ENCODE measurements at places on chromosomes 3 and 15.

DNA sequence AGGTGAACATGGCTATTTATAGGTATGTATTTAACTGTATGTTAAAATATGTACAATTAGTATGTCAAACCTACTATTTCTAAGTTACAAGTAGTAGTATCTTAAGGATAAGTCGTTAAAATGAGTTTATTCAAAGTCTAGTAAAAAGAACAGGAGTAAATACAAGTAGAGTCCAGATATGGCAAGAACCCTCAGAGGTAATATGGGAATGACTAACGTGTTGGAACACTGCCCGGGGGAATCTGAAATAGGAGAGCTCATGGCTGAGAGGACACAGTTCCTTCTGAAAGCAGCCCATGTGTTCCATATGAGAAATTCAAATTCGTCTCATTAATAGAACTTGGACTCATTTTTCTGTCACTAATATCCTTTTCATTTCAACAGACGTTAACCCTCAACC lies 158.8 kb downstream of the CLSTN2 start:
- no peak for DNase-seq

GRCh38 chr3:18667552-18667951 lies 242.4 kb upstream of the SATB1 start:
- DNase-seq = no peak

GRCh38 chr15:70259640-70260508 lies 162.2 kb upstream of the TLE3 start:
- no peak for DNase-seq

DNA sequence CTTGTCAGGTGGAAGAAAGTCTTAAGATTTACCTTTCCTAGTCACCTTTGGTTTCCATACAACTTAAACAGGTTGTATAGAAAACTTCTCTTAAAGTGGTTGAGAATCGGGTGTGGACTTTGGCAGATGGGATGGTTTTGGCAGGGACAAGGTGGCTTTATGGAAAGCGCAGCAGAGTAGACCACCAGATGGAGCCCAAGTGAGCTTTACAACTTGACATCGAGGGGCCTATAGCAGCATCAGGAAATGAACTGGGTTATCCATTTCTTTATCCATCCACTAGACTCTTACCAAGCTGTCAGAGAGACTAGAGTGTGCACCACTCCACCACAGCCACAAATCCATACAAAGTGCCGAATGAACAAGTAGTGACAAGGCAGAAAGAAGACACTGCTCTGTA lies 85.3 kb upstream of the MBNL1 start:
- peak; percentile 37 for DNase-seq

- DNase-seq = no peak
Observed at GRCh38 chr15:78147566-78147965, 1.6 kb upstream of the IDH3A start.

DNA sequence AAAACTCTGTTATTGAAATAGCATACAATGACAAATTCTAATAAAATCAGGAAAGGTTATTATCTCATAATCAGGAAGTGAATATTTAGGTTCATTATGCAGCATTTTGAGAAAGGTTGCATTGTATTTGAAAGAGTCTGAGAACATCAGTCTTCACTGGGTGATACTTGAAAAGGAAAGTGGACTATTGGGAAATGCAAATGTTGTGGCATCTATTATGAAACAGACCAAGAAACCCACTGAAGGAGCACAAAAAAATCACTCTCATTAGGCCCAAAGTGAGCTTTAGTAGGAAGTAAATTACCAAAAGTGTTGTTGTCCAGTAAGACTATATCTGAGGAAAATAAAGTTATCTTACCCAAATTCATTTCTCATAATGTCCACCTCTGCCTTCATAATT lies 90.8 kb downstream of the ZPLD1 start:
- DNase-seq = no peak

GRCh38 chr3:98553021-98553563 lies 21.3 kb downstream of the GPR15 start:
- no peak for DNase-seq

DNA sequence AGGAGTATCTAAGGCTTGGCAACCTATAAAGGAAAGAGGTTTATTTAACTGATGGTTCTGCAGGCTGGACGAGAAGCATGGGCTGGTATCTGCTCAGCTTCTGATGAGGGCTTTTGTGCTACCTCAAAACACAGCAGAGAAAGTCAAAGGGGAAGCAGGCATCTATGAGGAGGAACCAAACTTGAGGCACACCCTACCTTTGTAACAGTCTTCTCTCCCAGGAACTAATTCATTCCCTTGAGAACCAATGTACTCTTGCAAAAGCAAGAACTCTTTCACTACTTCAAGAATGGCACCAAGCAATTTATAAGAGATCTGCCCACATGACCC lies 109.0 kb downstream of the CGGBP1 start:
- no peak for DNase-seq

DNA sequence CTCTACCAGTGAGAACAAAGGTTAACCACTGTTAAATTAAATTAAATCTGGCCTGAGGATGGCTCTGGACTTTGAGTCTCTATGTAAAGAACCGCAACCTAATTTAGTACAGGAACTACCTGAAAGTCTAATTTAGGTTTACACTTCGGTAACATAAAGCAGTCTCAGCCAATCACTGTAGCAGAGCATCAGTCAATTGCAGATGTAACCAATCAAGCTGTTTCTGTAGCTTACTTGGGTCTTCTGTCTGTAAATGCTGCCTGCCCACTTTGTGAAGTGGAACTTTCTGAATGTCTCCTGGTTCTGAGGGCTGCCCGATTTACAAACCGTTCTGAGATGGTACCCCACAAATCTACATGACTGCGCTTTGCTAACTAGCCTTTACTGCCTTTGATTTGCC lies 39.1 kb upstream of the RASGRP1 start:
- no peak for DNase-seq

DNA sequence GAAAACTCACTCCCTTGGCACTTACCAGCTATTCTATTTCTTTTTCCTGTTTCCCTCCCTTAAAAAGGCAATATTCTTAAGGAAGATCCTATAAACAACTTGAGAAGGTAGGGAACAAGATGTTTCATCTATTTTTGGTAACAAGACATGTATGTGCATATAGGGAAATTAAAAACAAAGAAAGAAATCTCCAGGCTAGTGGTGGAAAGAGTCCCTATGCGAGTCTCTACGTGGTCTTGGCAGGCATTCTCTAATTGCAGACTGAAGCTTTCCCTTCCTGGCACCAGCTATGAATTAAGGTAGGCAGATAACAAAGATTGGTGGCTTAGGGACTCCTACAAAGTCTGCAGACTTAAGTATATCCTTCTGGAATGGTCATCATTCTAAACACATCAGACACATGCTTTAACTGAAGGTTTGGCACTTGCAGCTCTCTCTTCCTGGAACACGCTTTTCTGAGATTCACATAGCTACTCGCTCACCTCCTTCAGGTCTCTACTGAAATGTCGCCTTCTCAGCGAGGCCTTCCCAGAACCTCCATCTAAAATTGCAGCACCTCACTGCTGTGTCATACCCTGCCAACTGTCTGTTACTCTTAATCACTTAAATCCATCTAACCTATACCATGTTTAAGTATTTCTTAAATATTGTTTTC lies 336.0 kb downstream of the VGLL3 start:
- DNase-seq = no peak

DNA sequence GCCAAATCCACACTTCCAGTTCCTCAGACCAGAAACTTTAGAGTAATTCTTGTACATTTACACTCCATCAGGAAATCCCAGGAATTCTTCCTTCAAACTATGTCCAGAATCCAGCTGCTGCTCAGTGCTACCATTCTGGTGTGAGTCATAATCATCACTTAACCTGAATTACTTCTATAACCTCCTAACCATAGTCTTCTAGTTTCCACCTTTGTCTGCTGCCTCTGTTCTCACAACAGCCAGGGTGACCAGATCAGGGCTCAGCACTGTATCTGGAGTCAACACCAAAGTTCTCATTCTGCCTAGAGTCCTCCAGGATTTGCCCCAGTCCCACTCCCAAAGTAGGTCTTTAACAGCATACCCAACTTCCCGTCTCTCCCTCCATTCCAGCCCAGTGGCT lies 3.4 kb downstream of the CLDND1 start:
- DNase-seq = no peak

DNA sequence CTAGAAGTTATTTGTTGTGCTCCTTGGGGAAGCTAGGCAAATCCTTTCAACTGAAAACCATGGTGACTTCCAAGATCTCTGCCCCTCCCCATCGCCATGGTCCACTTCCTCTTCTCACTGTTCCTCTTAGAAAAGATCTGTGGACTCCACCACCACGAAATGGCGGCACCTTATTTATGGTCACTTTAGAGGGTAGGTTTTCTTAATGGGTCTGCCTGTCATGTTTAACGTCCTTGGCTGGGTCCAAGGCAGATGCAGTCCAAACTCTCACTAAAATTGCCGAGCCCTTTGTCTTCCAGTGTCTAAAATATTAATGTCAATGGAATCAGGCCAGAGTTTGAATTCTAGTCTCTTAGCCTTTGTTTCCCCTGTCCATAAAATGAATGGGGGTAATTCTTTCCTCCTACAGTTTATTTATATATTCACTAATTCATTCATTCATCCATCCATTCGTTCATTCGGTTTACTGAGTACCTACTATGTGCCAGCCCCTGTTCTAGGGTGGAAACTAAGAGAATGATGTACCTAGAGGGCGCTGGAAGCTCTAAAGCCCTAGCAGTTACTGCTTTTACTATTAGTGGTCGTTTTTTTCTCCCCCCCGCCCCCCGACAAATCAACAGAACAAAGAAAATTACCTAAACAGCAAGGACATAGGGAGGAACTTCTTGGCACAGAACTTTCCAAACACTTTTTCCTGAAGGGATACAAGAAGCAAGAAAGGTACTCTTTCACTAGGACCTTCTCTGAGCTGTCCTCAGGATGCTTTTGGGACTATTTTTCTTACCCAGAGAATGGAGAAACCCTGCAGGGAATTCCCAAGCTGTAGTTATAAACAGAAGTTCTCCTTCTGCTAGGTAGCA lies 657 bp downstream of the PATL2 start:
- no peak for DNase-seq

- no peak for DNase-seq
Observed at GRCh38 chr3:27644941-27645340, 77.2 kb downstream of the EOMES start.
